Urothelium cell line (cell line): ENCODE measurements at places on chromosomes 13 and 19.

GRCh38 chr13:99374169-99374991 lies 67.2 kb upstream of the GPR183 start:
- no peak for DNase-seq

- DNase-seq, result no peak
Measured at GRCh38 chr13:46602531-46602930, 49.6 kb downstream of the LRCH1 start.

DNA sequence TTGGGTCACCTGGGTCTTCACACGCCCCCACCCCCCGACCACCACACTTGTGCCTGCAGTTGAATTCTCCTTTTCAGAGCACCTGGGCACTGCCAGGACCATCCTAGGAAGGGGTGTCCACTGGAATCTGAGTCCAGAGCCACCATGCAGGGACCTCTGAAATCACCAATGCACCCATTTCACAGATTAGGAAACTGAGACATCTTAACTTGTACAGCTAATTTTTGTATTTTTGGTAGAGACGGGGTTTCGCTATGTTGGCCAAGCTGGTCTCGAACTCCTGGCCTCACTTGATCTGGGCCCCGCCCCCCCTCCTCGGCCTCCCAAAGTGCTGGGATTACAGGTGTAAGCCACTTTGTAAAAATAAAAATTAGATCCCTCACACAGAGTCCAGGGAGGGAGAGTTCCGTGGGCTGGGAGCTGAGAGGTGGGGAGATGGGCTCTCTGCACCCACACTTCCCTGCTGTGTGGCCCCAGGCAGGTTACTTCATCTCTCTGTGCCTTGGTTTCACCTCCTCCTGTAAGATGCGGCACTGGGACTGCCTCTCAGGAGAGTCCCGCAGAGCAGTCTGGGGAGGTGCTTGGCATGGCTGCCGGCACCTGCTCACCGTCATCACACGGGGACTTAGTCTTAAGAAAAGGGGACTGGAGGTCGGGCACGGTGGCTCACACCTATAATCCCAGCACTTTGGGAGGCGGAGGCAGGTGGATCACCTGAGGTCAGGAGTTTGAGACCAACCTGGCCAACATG lies 45.9 kb upstream of the C19orf12 start:
- DNase-seq, result no peak

- no peak for DNase-seq
Measured at GRCh38 chr13:39968646-39969475, 313.4 kb downstream of the COG6 start.

DNA sequence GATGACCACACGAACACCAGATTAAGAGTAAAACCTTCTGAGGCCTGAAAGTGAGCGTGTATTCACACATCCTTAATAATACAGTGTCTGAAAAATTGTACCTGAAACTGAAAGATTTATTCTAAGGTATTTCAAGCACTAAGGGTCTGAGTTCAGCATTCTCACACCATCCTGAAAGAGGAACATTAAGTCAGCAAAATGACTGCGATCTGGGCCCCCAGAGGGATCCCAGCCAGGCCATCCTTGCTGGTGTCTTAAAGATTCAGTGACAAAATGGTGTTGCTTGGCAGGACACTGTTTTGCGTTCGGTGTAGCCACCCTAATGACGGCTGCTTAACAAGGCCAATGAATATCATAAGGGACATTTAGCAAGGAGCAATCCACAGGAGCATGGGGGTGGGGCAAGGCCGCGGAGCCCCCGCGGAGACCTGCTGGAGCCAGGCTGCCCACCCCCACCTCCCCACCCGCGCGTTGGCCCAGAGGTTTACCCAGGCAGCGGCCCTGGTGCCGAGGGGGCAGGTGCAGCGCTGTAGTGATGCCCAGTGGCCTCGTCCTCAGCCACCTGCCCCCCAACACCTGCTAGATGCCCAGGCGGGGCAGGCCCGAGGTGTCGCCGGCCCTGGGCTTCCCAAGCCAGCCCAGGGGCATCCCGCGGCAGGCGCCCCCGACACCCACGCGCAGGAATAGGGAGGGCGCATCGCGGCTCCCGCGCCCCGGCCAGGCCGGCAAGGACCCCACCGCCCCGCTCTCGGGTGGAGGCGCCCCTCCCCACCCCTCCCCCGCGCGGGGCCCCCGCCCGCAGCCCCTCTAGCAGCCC lies 742 bp downstream of the NALCN start:
- no peak for DNase-seq

DNA sequence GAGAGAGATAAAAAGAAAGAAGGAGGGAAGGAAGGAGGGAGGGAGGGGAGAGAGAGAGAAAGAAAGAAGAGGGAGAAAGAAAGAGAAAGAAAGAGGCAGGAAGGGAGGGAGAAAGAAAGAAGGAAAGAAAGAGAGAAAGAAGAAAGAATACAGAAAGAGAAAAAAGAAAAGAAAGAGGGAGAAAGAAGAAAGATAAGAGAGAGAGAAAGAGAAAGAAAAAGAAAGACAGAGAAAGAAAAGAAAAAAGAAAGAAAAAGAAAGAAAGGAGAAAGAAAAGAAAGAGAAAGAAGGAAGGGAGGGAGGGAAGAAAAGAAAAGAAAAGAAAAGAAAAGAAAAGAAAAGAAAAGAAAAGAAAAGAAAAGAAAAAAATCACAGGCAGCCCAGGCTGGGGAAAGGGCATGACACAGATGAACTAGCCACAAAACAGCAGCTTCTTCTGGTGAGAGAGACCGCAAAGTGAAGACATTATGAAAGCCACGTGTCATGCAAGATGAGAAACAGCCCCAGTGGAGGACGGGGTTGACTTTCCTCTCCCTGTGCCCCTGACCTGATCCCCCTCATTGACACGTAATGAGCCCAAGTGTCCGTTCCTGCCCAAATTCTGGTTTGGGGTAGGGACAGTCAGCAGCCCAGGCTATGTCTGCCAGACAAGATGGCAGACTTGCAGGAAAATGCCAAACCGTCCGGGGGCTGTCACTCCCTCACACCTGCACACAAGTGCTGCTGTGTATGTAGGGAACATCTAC lies 102.1 kb downstream of the INSR start:
- no peak for DNase-seq

DNA sequence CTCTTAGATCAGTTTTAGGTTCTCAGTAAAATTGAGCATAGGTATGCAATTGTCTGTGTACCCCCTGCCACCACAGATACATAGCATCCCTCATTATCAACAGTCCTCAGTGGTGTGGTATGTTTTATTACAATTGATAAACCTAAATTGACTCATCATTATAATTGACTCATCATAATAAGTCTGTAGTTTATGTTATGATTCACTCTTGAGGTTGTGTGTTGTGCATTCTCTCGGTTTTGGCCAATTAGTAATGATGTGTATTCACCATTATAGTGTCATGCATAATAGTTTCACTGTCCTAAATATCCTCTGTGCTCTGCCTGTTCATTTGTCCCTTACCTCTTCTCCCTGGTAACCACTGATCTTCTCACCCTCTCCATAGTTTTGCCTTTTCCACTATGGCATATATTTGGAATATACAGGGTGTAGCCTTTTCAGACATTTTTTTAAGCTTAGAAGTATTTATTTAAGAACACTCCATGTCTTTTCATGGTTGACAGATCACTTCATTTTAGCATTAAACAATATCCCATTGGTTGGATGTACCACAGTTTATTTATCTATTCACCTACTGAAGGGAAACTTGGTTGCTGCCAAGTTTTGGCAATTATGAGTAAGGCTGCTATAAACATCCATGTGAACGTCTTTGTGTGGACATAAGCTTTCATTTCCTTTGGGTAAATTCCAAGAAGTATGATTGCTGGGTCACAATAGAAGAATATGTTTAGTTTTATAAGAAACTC lies 1620.6 kb upstream of the MIR17HG start:
- peak; percentile 1 for DNase-seq

- no peak for DNase-seq
Measured at GRCh38 chr19:34325181-34325580, 39.8 kb upstream of the GPI start.

- DNase-seq, result no peak
Measured at GRCh38 chr13:51823359-51823758, 19.4 kb upstream of the DHRS12 start.

DNA sequence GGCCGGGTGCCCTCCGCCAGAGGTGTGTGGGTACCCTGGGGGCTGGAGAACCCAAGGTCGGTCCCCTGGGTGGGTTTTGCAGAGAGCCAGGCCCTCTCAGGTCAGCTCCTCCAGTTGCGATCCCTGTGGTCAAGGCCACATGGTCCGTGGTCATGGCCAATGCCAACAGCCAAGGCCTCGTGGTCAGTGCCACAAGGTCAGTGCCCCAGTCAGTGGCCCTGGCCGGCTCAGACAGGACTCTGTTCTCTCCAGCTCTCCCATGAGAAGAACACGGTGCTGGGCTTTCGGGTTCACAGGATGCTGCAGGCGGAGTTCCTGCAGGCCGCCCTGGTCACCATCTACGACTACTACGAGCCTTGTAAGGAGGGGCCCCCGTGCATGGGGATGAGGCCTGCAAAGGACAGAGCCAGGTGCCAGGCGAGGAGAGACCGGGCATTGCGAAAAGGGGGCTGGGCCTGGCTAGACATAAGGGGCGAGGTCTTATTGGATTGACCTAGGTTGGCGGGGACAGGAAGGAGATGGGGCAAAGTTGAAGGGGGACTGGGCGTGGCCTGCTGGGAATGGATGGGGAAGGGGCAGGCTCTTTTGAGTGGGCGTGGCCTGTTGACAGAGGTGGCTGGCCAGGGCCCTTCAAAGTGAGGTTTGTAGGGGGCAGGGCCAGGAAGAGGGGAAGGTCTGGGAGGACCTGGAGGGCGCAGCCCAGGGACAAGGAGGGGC lies 15.2 kb upstream of the SHFL start:
- DNase-seq, result no peak

DNA sequence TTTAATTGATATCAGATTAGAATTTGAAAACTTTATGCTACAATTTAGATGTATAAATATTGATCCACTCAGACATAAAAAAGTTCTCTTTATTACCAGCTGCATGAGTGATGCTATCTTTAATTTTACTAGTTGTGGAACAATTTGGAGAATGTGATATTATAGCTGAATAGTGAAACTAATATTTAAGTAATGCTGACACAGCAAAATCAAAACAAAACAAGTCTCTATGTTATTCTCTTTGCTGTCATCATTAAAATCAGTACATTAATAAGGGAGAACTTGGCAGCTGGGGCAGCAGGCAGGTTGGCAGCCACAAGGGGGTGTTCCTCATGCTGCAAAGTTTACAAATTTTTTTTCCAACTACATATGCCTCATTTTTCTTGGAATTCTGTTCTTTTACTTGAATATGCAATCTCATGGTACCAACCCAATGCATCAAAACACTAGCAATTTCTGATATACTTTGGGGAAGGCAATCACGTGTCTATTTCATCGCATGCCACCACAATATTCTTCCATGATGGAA lies 585.3 kb downstream of the FGF9 start:
- DNase-seq, result no peak

DNA sequence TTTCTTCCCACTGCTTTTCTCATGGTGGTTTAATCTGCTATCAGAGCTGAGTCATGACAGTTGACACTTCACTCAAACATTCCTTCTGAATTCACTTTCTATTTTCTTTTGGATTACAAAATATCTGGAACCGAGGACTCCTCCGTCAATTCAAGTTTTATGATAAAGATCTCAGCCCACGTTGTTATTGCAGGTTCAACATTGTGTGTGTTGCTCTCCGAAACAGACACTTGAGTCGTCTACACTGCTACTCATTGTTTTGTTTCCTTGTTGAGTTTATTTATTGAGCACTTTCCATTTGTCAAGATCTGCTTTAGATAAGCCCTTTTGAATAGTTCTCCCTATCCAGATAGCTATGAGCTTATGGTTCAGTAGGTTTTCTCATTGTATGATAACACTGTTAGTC lies 636.1 kb upstream of the GPC6 start:
- no peak for DNase-seq

DNA sequence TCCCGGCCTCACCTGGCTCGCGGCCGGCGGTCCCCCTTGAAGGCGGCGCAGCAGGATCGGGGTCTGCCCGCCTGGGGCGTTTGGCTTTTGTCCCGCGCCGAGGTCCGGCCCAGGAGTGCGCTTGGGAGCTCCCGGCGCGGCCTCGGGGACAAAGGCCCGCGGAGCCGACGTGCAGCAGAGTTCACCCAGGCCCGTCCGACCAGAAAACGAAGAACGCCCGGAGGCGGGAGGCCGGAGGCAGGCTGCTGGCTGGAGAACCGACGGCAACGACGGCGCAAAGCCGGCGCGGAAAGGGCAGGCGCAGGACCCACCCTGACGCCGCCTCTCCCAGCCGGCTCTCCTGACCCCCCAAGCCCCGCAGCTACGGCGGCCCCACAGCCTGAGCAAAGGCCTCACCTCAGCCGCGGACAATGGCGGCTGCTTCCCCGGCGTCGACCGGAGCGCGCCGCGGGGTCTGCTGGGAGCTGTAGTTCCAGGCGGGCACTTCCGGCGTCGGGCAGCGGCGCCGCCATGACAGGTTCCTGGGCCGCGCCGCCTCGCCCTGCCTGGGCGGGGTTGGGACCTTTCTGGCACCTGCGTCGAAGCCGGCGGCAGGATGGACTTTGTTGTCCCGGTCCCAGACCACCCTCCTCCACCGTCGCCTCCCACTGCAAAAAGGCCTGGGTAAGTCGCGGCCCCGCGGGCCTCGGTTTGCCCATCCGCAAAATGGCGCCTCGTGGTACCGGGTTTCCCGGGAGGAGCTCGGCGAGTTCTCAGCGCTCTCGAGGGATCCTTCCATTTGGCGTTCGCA lies at the start of gene ZNF606:
Gene ZNF606 (minus strand): TSS at position 437 of the 790 bp plus-strand sequence. CDS start 1,501 bp downstream, outside the sequence.
- peak; percentile 91 for DNase-seq

DNA sequence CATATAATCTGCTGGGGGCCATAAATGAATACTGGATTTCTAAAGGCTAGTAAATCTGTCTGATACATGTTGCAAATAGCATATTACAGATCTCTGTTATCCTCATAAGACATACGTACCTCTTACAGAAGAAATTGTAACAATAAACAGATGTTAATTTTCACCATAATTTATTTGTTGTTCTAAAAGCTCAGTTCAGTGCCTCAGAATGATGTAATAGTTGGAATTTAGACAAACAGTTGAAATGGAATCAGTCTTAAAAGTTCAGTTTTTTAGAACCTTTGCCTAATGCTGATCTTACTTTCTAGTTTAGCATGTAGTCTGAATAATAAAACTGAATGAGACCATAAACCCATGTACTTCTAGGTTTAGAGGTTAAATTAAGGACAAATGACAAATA lies 43.1 kb downstream of the B3GLCT start:
- no peak for DNase-seq

DNA sequence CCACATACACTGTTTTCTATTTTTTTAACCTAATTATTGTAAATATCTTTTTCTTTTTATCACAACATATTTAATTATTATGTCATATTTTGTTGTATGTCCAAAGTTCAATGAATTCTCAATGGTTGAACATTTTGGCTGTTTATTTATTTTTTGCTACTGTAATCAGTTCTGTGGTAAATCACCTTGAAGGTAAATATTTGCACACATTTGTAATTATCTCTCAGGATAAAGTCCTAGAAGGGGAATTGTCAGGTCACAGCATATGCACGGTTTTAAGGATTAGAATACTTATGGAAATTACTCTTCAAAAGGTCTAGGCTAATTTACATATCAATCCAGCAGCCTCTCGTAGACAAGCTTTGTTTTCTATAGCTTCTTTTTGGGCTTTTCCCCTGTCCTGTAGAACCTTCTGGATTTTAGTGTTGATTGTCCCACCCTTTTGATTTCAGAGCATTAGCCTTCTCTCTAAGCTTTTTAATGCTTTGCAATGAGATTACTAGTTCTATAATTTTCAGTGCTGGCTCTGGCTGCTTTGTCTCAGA lies 362.6 kb downstream of the KCNRG start:
- DNase-seq, result no peak
